ENCODE measurements at places on chromosomes 6 and 20. TPM values are rescaled to one million over a fixed set of nuclear protein-coding genes. Genes with fewer than 3 reads are reported as not detected.

GRCh38 chr6:66396549-66396948 lies 689.5 kb upstream of the EYS start:
- DNase-seq = no peak

DNA sequence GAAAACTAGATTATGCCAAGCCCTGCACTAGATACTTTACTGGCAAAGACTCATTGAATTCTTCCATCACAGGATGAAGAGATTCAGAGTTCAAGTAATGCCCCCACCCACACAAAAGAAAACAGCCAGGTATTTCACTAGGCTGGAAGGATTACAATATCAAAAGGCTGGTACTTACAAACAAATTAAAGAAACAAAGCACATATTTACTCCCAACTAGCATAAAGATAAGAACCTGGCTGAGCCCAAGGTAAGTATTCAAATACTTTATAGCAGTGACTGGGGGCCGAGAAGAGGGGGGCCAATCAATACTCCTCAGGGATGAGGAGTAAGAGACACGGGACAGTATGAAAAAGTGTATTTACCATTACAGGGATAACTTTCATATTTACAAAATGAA lies 3.7 kb downstream of the ACOT8 start:
- DNase-seq = no peak

GRCh38 chr6:105024803-105025202 lies 67.9 kb downstream of the LIN28B start:
- DNase-seq = no peak

GRCh38 chr20:5309971-5310370 lies 6.8 kb downstream of the PROKR2 start:
- peak; percentile 61 for DNase-seq

GRCh38 chr6:135910790-135911618 lies 59.5 kb downstream of the PDE7B start:
- no peak for DNase-seq

- no peak for DNase-seq
Observed at GRCh38 chr6:98094696-98095095, 739.7 kb upstream of the POU3F2 start.

DNA sequence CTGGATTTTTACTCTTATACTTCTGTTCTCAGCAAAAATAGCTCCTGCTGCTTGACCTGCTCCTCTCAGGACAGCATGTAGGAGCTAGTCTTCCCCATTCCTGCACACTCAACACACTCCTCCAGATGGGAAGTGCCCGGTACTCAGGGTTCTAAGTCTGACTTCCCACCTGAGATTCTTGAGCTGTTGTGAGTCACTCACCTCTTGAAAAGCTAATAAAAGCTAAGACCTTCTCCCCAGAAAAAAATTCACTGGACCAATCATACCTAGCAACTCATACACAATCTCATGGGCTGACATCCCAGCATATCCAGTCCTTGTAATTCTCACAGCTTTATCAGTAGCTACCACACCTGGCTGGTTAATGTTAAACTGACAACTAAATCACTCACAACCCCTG lies 53.5 kb downstream of the TRPC4AP start:
- DNase-seq = no peak

GRCh38 chr6:24079076-24079475 lies 46.9 kb upstream of the NRSN1 start:
- DNase-seq = no peak

DNA sequence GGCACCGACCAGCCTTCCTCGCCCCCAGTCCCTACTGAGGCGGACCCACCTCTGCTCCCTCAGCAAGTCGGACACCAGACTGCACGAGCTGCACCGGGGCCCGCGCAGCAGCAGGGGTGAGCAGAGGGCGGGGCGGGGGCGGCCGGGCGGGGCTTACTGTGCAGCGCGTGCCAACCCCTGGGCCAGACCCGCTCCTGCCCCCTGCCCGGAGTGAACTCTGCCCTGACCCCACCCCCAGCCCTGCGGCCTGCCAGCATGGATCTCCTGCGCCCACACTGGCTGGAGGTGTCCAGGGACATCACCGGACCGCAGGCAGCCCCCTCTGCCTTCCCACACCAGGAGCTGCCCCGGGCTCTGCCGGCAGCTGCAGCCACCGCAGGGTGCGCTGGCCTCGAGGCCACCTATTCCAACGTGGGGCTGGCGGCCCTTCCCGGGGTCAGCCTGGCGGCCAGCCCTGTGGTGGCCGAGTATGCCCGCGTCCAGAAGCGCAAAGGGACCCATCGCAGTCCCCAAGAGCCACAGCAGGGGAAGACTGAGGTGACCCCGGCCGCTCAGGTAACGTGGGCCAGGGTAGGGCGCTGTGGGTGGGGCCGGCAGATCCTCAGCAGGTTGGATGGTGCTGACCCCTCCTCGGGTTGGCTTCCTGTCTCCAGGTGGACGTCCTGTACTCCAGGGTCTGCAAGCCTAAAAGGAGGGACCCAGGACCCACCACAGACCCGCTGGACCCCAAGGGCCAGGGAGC lies 1.5 kb upstream of the SLC2A4RG start:
- no peak for DNase-seq

- no peak for DNase-seq
Observed at GRCh38 chr6:106315765-106316374, 9.7 kb downstream of the ATG5 start.

PRR18 gene
- total RNA-seq = not detected

KHDC1L gene
- total RNA-seq = not detected

VSX1 gene
- not detected for total RNA-seq

KATNA1 gene
- total RNA-seq = 14.9 TPM

OR2H2 gene
- not detected for total RNA-seq

NPEPL1 gene
- total RNA-seq = 17.9 TPM

ID4 gene
- total RNA-seq = 0.60 TPM

PDYN gene
- not detected for total RNA-seq

ARMH2 gene
- not detected for total RNA-seq

OR2J3 gene
- not detected for total RNA-seq
